Panc1 (cell line): ENCODE measurements at places on chromosomes 4 and X. TPM values are rescaled to one million over a fixed set of nuclear protein-coding genes. Genes with fewer than 3 reads are reported as not detected.

Gene GABRE
- 0.18 TPM for total RNA-seq

Gene ITGB1BP2
- total RNA-seq = 1.4 TPM

- H3K27me3 ChIP-seq = no peaks in the 10 kb centered on the region
- no peaks in the 10 kb centered on the region for H3K4me1 ChIP-seq
- no peaks in the 10 kb centered on the region for H3K36me3 ChIP-seq
- no peak overlapping the region for H3K27ac ChIP-seq
These were observed 12.6 kb upstream of the SLC10A4 start for GRCh38 chr4:48470570-48470969.

GRCh38 chrX:103529550-103529949, 10.3 kb upstream of the RAB40A start:
- H3K4me1 ChIP-seq = no peaks in the 10 kb centered on the region
- DNase-seq = no peak
- no peak overlapping the region for H3K27ac ChIP-seq
- H3K36me3 ChIP-seq = no peaks in the 10 kb centered on the region

Gene ADAM29
- not detected for total RNA-seq
